ENCODE measurements at places on chromosomes 4 and X. TPM values are rescaled to one million over a fixed set of nuclear protein-coding genes. Genes with fewer than 3 reads are reported as not detected.

HPGD gene
- total RNA-seq, result 137 TPM

DNA sequence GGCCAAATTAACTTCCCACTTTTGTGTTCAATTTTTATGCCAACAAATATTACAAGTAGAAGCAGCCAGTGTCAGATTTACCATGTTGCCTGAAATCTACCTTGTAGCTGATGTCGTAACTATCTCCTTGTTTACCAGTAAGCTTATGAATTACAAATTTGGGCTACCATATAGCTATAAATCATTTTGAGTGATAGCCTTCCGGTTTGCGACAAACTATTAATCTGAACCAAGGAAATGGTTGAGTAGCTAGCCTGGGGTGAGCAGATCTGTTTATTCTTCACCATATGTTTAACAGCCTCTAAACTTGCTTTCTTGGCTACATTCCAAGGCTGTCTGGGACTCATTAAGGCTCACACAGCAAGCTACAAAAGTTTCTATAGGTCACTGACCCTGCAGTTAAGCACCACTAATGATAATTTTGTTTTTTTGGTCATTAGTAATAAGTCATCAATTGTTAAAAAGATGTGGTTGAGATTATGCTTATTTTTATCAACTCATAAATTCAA is 218.7 kb upstream of the SPOCK3 start:
- H3K4me3 ChIP-seq, result no peak overlapping the region
- no peaks in the 10 kb centered on the region for H3K4me1 ChIP-seq
- no peaks in the 10 kb centered on the region for H3K27me3 ChIP-seq
- H3K27ac ChIP-seq, result no peak overlapping the region
- H3K36me3 ChIP-seq, result no peaks in the 10 kb centered on the region

DNA sequence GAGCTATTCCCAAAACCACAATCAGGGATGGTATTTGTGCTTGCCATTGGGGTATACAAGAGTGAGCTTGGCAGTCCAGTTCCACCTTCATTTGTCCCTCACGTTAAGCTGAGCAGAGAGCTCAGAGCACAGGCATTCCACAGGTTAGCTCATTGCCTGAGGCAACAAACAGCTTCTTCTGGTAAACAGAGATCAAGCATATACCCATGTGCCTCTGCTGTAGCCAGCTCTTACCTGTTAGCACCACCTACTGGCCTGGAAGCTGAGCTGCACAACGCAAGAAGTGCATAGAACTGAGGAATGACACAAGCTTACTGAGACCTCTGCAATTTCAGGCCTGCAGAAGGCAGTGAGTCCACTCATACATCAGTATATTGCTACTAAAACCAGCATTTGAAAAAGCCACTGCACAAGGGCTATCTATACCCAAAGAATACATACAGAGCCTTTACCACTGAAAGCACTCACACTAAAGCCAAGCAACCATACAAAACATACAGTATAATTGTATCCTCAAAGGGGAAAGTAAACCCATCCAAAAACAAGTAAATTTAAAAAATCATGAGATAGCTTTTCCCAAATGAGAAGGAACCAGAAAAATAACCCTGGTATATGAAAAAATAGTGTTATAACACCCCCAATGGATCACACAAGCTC is 258.3 kb upstream of the GABRA2 start:
- H3K27me3 ChIP-seq, result no peaks in the 10 kb centered on the region
- H3K36me3 ChIP-seq, result no peaks in the 10 kb centered on the region
- H3K4me1 ChIP-seq, result no peaks in the 10 kb centered on the region
- DNase-seq, result peak; percentile 57
- no peak overlapping the region for H3K27ac ChIP-seq
- H3K4me3 ChIP-seq, result no peak overlapping the region

- no peaks in the 10 kb centered on the region for H3K36me3 ChIP-seq
- H3K4me3 ChIP-seq, result no peak overlapping the region
- no peaks in the 10 kb centered on the region for H3K4me1 ChIP-seq
- DNase-seq, result peak; percentile 52
Measured at GRCh38 chrX:154541896-154542722, 4.5 kb downstream of the G6PD start.

DNA sequence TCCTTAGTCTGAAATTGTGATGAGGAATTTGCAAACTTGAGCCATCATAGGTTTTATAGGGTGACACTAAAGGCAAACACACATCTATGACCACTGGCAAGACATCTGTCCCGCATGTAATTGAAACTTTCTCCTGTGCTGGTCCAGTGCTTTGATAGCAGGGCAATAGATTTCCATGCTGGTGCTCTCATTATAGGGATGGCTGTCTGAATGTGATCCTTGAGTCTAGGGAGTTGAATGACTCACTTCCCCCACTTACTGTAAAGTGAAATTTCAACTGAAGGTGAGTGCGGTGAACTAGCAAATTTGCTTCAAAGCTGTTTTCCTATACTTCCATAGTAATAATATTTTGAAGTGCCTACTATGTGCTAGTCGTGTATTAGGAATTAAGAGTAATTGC is 1630.0 kb downstream of the STIM2 start:
- H3K36me3 ChIP-seq, result peaks cover 4% of the 10 kb centered on the region
- no peaks in the 10 kb centered on the region for H3K4me1 ChIP-seq
- H3K4me3 ChIP-seq, result no peak overlapping the region
- no peaks in the 10 kb centered on the region for H3K27me3 ChIP-seq
- no peak overlapping the region for H3K27ac ChIP-seq

- DNase-seq, result no peak
- no peak overlapping the region for H3K4me3 ChIP-seq
- H3K27me3 ChIP-seq, result no peaks in the 10 kb centered on the region
- H3K27ac ChIP-seq, result no peak overlapping the region
Measured at GRCh38 chr4:114286262-114286810, 306.9 kb upstream of the ARSJ start.

- no peaks in the 10 kb centered on the region for H3K27me3 ChIP-seq
- H3K4me1 ChIP-seq, result no peaks in the 10 kb centered on the region
- no peaks in the 10 kb centered on the region for H3K36me3 ChIP-seq
- no peak for DNase-seq
- H3K4me3 ChIP-seq, result no peak overlapping the region
Measured at GRCh38 chrX:135434258-135435138, 12.8 kb downstream of the SMIM10L2A start.

NCAPG gene
- total RNA-seq, result 0.96 TPM

- H3K4me1 ChIP-seq, result no peaks in the 10 kb centered on the region
- H3K4me3 ChIP-seq, result no peak overlapping the region
- H3K36me3 ChIP-seq, result no peaks in the 10 kb centered on the region
- H3K27ac ChIP-seq, result no peak overlapping the region
- H3K27me3 ChIP-seq, result no peaks in the 10 kb centered on the region
Measured at GRCh38 chrX:9429767-9430166, 35.1 kb upstream of the TBL1X start.

DNA sequence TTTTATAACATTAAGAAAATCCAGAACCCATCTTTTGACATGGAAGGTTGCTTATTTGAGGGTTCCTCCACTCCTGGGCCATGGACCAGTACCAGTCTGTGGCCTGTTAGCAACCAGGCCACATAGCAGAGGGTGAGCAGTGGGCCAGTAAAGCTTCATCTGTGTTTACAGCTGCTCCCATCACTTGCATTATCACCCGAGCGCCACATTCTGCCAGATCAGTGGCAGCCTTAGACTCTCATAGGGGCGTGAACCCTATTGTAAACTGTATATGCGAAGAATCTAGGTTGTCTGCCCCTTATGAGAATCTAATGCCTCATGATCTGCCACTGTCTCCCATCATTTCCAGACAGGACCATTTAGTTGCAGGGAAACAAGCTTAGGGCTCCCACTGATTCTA is 58.6 kb downstream of the NDST4 start:
- no peak overlapping the region for H3K27ac ChIP-seq
- no peaks in the 10 kb centered on the region for H3K36me3 ChIP-seq
- no peaks in the 10 kb centered on the region for H3K4me1 ChIP-seq
- no peak for DNase-seq

DNA sequence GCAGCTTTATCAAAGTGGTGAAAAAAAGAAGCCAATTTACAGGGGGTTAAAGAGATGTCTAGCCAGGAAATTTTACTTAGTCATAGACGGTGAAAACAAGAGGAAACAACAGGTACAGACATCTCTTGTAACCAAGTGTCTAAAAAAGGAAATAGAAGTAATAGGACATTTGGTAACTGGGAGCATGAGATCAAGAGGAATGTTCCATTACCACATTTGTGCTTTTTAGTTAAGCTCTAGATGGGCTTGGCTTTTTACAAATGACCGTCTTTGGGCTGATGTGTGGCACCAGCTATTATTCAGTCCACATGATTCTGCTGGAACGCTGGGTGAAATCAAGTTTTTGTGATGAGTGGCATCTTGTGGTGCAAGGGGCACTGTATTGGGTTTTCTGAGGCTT is 179.5 kb downstream of the SMIM20 start:
- no peak overlapping the region for H3K4me3 ChIP-seq
- H3K4me1 ChIP-seq, result no peaks in the 10 kb centered on the region
- no peak for DNase-seq
- no peaks in the 10 kb centered on the region for H3K36me3 ChIP-seq

GRCh38 chr4:122701061-122701460 is 31.4 kb upstream of the BBS12 start:
- no peaks in the 10 kb centered on the region for H3K36me3 ChIP-seq
- no peaks in the 10 kb centered on the region for H3K4me1 ChIP-seq
- no peak overlapping the region for H3K4me3 ChIP-seq
- no peak overlapping the region for H3K27ac ChIP-seq

MAGIX gene
- total RNA-seq, result 12.4 TPM

DNA sequence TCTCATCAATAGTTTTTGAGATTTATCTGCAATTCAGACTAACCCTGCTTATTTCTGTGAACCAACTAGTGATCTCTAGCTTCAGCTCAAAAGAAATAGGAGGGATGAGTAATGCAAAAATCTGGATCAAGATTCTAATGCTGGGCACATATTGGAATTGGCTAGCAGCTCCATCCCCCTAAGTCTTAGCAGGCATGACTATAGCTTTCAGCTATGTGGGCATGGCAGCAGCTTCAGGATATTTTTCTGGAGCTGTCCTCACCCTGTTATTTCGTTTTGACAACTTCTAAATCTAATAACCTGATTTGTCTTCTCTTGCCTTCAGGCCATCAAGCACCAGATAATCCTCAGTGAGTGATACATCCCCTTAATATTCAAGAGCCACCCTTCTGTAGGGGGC is 50.8 kb upstream of the GNPDA2 start:
- H3K36me3 ChIP-seq, result no peaks in the 10 kb centered on the region
- H3K27ac ChIP-seq, result no peak overlapping the region
- no peaks in the 10 kb centered on the region for H3K4me1 ChIP-seq
- no peaks in the 10 kb centered on the region for H3K27me3 ChIP-seq

- no peaks in the 10 kb centered on the region for H3K27me3 ChIP-seq
- H3K27ac ChIP-seq, result no peak overlapping the region
- H3K36me3 ChIP-seq, result no peaks in the 10 kb centered on the region
- no peaks in the 10 kb centered on the region for H3K4me1 ChIP-seq
- H3K4me3 ChIP-seq, result no peak overlapping the region
Measured at GRCh38 chr4:165150545-165150944, 37.9 kb upstream of the TMEM192 start.
